Activated CD8-positive, alpha-beta memory T cell treated with anti-CD3 and anti-CD28 coated beads for 48 hours (primary cell): ENCODE measurements at places on chromosomes 1 and 21.

DNA sequence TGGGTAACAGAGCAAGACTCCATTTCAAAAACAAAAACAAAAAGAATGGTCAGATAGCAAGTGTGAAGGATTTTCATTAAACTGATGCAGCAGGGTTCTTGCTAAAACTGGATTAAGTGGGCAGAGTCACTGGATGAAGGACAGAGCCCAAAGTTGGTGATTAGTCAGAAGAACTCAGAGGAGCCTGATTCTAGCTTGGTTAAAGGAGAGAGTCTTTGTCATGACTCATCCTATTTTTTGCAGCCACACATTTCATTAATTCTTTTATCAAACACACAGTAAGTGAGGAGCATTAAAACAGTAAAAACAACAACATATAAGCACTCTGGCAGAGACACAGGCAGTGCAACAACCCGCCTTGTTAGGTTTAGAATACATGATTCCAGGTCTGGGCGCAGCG is 56.0 kb upstream of the EDARADD start:
- no peak for DNase-seq

DNA sequence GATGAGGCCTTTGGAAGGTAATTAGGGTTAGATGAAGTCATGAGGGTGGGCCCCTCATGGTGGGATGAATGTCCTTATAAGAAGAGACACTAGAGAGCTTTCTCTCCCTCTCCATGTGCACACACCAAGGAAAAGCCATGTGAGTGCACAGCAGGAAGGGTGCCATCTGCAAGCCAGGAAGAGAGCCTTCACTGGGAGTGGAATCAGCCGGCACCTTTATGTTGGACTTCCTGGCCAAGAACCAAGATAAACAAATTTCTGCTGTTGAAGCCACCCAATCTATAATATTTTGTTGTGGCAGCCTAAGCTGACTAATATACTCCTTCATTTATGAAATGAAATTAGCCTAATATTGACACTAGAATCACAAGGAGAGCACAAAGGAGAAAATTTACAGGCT is 38.2 kb upstream of the PKP1 start:
- no peak for DNase-seq

GRCh38 chr21:42430521-42430920 is 26.8 kb downstream of the UBASH3A start:
- no peak for DNase-seq

DNA sequence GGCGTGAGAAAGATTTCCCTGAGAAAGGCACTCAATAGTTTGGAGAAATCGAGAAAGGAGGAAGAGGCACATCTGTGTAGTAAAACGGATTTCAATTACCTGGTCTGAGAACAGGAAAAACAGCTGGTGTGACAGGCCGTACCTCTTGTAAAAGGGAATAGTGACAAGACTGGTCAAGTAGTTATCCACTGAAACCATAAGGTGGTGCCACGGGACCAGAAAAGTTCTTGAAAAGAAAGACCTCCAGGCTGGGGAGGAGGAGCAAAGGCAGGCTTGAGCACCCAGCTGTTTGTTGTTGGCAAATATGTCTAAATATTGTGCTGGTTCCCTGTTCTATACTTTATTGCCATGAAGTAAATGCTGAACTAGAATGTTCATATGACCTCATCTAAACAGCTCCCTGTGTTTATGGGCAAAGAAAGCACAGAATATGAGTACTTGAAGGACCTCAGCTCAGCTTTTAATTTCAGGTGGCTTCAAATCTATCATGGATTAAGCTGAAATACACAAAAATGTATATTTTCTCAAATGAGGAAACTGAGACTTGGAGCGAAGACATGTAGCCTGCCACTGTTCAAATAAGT is 4.0 kb downstream of the HAO2 start:
- no peak for DNase-seq

GRCh38 chr1:206706806-206707366 is 22.2 kb downstream of the MAPKAPK2 start:
- no peak for DNase-seq

- no peak for DNase-seq
Observed at GRCh38 chr1:230814949-230815692, 53.2 kb downstream of the C1orf198 start.

- DNase-seq: no peak
Observed at GRCh38 chr1:217712925-217713597, 81.9 kb downstream of the SPATA17 start.

DNA sequence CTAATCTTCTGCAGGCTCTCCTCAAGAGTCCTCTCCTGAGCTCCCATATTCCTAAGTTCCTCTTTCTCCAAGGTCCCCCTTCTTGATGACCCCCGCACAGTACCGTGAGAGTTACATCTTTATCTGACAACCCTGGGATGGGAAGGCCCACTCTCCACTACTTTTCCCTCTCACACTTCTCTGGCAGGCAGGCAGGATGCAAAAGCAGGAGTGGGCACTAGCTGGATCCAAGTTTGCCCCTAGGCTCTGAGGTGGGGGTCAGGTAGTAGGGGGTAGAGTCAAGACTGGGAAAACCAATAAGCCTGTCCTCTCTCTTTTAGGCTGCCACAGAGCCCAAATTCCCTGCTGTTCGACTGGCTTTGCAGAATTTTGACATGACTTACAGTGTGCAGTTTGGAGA is 3.9 kb downstream of the NSUN4 start:
- DNase-seq: no peak

DNA sequence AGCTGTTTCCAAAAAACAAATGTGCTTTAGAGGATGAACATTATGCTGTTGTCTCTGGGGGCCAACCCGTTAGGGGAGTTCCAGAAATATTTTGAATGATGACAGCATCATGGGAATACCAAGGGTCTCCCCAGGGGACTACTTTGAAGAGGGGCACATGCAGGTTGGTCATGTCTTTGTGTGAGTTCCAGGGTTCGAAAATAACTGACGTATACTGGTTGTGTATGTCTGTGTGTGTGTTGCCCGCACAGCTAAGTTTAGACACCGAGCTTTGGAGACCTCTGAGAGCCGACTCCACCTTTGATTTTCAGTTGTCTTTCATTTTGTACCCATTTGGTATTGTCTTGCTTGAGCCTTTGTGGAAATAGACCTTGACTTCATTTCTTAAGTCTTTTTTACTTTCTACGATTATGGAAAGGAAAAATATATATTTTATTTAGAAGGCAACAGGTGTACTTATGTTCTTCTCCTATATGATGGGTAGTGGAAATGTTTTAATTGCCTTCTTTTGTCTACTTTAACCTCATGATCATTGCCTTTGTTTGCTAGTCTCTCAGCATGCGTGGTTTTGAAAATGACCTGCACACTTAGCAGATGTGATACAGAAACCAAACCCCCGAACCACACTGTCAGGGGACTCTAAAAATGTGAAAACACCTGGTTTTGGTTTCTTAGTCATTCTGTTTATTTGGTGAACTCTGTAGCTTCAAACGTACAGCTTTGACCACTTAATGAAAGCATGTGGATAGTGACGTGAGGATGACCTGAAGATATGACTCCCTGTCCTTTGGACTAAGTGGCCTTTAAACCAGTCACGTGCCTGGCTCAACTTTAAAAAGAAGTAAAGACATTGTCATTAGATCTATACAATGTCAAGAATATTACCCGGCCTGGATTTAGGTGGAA is 56.5 kb downstream of the GALNT2 start:
- no peak for DNase-seq

GRCh38 chr1:245316784-245317183 is 162.0 kb downstream of the KIF26B start:
- DNase-seq: no peak

DNA sequence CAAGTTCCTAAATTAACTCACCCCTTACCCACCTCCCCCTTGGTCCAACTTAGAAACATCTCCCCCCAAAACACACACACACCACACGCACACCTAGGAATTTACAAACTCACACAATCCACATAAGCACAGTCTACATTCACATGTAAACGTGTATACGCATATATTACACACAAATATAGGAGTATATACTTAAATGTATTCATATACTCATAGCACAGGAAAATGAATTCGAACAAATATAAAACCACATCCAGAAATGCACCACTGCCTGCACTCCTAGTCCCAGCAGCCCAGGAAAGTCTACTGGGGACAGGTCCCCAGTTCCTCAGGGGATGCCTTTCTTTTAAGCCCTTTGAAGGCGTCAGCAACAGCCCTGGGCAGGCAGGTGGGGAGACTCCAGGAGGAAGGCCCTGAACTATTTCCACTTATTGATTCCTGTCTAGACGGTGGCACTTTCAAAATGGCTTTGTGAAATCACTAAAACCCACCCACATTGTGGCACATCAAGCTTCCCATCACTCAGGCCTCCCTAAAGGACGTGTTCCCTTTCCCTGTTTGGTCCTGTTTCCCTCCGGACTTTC is 3.1 kb upstream of the DMBX1 start:
- no peak for DNase-seq

DNA sequence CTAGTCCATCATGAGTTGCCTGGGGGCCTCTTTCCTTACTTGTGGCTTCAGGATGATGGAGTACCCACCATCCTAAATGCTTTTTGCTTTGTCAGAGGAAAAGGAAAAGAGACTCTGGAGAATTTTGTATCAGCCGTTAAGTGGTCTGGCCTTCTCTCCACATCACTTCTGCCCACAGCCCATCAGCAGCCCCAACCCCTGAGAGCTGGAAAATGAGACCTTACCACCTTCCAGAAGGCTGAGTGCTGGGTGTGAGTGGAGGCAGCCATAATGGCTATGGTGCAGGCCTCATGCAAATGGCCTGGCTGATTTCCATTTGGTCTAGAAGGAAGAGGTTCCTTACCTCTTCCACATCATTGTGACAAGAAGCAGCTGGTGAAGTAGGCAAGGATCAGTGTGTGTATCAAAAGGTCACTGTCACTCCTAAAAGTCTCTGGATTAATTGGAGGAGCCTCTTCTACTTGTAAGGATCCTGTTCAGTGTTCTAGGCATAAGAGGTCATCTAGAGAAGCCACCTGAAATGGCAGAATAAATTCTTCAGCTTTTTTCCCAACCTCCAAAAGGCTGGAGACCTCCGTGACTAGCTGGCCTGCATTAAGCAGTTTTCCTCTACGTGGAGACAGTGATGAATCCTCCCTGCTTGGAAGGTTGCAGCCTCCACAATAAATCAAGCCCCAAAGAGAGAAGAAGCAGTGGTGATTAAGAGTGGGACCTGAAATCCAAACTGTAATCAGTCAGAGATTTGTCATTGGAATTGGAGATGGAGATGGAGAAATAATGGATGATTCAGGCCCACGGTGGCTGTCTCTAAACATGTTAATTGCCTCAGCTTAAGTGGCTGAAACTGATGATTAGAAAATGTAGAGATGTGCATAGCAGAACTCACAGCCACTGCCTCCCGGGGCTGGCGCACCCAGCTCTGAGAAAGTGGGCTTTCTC is 111.5 kb downstream of the CNIH3 start:
- DNase-seq: no peak

DNA sequence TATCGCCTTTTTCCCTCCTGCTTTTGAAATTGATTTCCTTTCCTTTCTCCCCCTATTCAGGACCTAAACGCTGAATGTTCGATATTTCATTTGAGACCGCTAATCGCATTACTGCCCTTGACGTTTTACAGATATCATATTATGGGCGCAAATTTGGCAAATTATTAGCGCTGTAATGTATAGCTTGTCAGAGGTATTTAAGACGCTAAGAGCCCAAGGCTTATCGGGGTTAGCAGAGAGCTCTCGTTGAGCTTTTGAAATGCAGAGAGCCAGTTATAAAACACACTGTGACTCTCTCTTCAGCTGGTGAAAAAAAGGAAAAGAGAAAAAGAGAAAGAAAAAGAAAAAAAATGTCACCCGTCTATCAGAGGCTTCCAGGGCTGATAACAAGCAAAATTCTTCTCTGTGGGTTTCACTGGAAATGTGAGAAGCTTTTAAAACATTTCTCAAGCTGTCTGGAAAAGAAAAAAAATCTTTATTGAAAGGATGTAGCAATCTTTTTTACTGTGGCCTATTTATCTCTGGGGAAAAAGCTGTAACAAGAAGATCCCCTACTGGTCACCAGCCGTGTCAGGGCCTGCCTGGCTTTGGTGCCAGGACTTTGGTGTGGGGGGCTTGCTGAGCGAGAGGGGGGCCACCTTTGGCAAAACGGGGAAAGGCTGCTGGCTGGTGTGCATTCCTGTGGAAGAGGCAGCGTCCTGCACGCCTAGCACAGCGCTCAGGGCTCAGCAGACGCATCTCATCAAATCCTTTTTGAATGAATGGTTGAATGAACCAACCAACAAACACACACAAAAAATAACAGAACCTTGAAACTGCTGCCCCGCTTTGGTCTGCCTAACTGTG is 119.8 kb downstream of the RNF220 start:
- no peak for DNase-seq

- DNase-seq: no peak
Observed at GRCh38 chr1:73868810-73869336, 329.1 kb downstream of the LRRIQ3 start.
